Uterus (tissue), 4 donors: ENCODE measurements at places on chromosomes 3 and 15. TPM values are rescaled to one million over a fixed set of nuclear protein-coding genes. Genes with fewer than 3 reads are reported as not detected.
A peak's percentile ranks its signal among the peaks of the same experiment; 100 is the strongest.

GRCh38 chr3:174538151-174538550 lies 321.0 kb upstream of the NAALADL2 start:
- no peak for DNase-seq

DNA sequence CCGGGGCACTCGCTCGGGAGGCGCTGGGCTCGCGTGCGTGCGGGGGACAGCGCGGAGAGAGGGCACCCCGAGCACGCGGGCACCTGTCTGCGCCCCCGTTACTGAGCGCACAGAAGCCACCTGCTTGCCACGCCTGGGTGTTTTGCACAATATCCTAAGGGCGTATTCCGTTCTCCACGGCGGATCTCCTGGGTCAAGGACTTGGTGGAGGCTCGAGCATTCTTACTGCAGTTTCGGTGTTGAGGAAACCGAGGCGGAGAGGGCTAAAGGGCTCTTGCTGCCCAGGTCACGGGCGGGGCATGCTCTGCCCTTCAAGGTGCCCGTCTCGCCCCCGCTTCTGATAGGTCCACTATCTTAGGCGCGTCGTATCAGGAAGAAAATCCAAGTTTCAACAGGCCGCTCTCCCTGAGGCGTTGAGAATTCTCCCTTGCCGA lies 526 bp downstream of the GPD1L start:
- peak; percentile 26 for DNase-seq

GRCh38 chr3:63067999-63068645 lies 192.9 kb upstream of the CADPS start:
- no peak for DNase-seq

DHX30 gene
- total RNA-seq = 73.4 TPM

DNA sequence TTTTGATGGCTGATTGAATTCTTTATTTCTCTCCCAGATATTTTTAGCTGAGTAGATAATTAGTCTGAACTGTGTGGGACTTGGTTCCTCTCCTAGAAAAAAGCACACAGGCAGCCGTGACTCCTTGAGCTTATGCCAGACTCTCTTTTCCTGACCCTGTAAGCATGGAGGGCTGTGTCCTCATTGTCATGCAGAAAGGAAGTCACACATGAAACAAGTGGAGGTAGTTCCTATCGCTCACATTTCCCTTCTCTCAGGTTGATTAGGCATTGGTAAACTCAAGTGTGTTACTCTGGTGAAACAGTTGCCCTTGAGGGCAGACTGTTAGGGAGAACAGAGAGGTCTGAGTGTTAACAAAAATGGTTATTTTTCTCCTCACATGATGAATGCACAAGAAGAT lies 6.3 kb upstream of the RTP4 start:
- no peak for DNase-seq

C3orf49 gene
- total RNA-seq = not detected

GUCA1C gene
- total RNA-seq = not detected

- no peak for DNase-seq
Observed at GRCh38 chr15:81301815-81302399, 22.0 kb downstream of the STARD5 start.

DNA sequence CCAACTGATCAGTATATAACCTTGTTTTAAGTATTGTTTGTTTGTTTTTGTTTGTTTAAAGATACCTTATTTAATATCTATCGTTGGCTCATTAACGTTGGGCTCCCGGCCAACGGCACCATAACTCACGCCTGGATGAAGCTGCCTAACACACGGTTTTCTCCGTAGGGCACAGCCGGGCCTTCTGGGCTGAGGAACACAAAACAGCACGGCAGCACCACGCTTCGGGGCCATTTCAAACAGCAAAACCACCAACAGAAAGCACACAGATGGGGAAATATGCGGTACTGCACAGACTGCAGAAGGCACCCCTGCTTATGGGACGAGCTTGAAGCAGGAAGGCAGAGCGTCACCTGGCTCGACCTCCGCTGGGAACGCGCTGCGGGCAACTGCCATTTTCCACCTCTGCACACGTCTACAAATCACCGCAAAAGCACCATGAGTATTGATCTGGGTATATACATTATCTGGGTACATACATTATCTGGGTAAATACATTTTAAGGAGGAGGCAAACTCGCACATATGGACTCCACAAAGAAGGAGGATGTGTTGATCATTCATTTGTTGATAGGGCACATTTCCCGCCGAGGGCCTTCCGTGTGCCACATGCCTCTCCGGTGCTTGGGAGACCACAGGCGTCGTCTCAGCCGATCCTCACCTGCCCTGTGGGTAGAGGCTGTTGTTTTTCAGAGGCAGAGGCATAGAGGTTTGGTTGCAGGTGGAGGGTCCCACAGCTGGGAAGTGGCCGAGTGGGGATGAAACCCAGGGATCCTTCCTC lies 123.7 kb upstream of the ATP2B2 start:
- no peak for DNase-seq

CNTN3 gene
- total RNA-seq = 0.85 TPM

CD200R1L gene
- total RNA-seq = not detected

DNA sequence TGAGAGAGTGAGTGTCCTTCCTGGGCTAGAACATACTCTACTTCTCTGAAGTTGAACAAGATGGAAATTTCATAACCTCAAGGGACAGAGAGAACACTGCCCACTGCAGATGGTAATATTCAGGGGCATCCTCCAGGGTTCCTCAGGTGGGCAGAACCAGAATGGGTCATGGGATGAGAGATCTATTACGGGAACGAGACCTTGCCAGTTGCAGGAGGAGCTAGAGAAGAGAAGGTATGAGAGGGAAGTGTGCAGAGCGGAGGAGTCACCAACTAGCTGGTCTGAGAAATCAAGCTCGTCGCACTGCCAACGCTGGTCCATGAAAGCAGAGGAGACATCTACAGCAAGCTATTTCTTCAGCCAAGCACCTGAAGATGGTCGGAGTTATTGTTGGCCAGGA lies 184.7 kb downstream of the TJP1 start:
- no peak for DNase-seq

DNA sequence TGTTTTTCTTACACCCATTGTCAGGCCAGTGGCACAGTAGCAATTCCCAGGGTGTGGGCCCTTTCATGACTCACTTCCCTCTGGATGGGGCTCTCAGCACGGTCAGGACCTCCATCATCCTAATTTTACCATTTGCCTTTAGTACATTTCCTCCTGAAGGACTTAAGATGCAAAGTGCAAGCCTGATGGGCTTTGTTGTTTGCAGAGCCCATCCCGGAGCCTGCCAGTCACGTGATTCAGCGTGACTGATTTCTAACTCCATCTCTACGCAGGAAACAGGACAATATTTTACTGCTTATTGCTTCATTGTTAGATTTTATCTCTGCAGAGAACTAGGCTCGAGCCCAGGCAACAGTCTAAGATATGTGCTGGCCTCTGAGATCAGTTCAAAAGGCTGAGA lies 223.7 kb downstream of the PDZRN3 start:
- DNase-seq = peak; percentile 62

GRCh38 chr3:57421336-57421735 lies 122.8 kb downstream of the DNAH12 start:
- no peak for DNase-seq

GRCh38 chr15:45637552-45638033 lies 2.8 kb downstream of the SQOR start:
- peak; percentile 57 for DNase-seq

- no peak for DNase-seq
Observed at GRCh38 chr15:72271221-72271620, 1.1 kb downstream of the PARP6 start.

FBXO40 gene
- 0.06 TPM for total RNA-seq

DNA sequence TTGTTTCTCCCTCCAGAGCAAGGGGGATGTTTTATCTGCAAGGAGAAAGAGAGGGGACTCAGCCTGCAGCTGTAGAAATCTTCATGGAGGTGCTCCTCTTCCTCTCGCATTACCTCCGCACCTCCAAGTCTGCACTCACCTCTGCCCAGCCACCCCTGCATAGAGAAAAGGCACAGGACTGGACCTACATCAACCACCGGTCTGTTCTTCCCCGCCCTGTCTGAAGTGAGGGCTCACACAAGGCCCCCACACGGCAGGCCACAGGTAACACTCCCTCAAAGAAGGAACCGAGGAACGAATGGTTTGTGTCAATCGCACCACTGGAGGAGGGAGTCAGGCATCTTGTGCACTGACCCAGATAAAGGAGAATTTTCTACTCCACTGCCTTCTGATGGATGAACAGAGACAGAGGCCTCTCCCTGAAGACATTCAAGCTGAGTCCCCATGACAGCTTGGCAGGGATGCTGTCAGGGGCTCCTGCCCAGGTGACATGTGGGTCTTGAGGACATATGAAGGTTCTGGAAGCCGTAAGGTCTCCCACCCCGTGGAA lies 260.3 kb downstream of the XXYLT1 start:
- DNase-seq = no peak

DNA sequence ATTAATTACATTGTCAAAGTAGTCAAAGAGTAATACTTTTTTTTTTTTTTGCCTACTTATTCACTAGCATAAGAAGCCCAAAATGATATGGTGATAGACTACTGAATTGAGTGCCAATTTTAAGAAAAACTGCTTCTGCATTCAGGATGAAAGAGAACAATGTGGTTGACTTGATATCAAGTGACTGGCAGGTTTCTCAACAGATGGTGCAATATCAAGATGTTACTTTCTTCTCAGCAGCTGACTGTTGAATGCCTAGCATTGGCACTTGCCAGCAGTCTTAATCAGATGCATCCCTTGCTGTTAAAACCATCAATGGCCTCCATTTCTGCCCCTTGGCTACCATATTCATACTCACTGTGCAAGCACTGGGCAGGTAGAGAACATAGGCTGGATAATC lies 863.2 kb downstream of the GBE1 start:
- DNase-seq = no peak

GRAMD2A gene
- total RNA-seq = not detected

- no peak for DNase-seq
Observed at GRCh38 chr3:128787256-128788253, 61.6 kb downstream of the RAB7A start.

CD200 gene
- 31.8 TPM for total RNA-seq

DNA sequence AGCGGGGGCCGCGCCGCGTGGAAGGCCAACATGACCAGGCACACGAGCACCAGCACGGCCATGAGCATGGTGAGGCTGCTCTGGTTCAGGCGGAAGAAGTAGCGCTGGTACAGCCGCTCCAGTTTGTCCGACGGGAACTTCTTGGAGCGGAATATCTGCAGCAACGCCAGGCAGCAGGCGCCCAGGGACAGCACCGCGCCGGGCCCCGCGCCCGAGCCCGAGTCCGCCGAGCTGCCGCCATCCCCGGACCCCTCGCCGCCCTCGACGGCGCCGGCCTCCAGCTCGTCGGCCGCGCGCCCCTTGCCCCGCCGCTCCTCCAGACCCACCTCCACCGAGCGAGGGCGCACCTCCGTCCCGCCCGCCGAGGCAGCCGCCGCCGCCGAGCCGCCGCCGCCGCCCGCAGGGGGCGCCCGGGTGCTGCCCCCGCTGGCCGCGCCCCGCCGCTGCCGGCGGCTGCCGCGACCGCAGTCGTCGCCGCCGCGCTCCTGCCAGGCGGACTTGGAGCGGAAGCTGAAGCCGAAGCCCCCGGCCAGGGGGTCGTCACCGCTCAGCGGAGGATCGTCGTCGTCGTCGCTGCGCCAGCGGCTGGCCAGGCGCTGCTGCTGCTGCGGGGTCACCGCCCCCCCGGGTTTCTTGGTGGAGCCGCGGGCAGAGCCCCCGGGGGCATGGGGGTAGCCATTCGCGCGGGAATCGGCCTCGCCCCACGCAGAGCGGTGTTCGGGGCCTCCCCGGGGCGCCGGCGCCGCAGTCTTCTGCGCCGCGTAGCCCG lies 957 bp downstream of the ADCY5 start:
- DNase-seq = peak; percentile 24

CPN2 gene
- not detected for total RNA-seq

DNA sequence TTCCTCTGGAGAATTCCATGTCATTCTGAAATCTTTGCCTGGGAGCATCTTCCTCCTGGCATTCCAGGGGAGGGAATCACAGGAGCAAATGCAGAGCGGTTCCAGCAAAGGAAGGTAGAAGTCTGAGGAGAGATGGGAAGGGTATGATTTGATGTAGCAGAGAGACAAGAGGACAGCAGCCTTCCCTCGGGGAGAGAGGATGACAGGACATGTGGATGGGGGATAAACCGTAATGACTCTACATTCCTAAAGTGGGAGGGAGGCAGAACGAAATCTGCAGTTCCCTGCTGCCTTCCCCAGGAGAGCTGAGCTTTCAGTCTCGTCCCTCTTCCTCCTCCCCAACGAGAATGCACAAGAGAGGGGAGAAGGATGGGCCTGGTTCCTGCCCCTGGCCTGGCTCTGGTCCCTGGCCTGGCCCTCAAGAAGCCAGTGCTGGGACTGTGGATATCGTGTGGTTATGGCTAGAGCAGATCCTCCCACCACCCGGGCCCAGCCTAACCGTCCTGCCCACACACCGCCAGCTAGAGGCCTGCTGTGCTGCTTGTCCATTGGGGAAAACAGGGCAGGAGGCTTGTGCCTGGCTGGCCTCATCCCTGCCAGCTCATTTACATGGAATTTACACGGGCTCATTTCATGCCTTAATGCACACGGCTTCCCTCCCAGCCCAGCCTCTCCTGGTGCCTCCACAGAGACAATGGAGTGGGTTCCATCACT lies 26.6 kb downstream of the SEMA7A start:
- DNase-seq = peak; percentile 69

CA12 gene
- 7.7 TPM for total RNA-seq
